ENCODE measurements at places on chromosomes 13 and 19. TPM values are rescaled to one million over a fixed set of nuclear protein-coding genes. Genes with fewer than 3 reads are reported as not detected.

SAE1 gene
- total RNA-seq, result 91.7 TPM

ZNF583 gene
- total RNA-seq, result 3.6 TPM

EID2B gene
- total RNA-seq, result 1.3 TPM

THSD1 gene
- total RNA-seq, result 4.8 TPM

ZNF28 gene
- total RNA-seq, result 23.0 TPM

- DNase-seq, result no peak
Observed at GRCh38 chr13:97030705-97031452, 36.6 kb upstream of the OXGR1 start.

GRCh38 chr13:51849145-51850101 is 4.4 kb upstream of the TMEM272 start:
- DNase-seq, result no peak

GRCh38 chr13:99367106-99367616 is 60.0 kb upstream of the GPR183 start:
- DNase-seq, result no peak

GRCh38 chr19:2227415-2228156 is 8.5 kb downstream of the PLEKHJ1 start:
- DNase-seq, result no peak

- no peak for DNase-seq
Observed at GRCh38 chr13:36920616-36921185, 663 bp upstream of the SMAD9 start.

GRCh38 chr19:9903336-9903735 is 33.0 kb downstream of the OLFM2 start:
- DNase-seq, result no peak

DNA sequence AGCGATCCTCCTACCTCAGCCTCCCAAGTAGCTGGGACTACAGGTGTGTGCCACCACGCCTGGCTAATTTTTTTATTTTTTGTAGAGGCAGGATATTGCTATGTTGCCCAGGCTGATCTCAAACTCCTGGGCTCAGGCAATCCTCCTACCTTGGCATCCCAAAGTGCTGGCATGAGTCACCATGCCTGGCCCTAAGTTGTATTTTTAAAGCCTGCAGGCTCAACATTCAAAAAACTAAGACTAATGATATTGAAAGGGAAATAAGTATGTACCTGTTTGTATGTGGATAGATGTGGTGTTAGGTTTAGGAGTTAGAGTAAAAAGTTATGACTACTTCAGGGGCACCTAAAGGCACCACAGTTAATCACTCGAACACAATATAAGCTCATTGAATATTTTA is 5.4 kb upstream of the IPO5 start:
- DNase-seq, result no peak

GRCh38 chr19:28933039-28933438 is 279.9 kb downstream of the UQCRFS1 start:
- DNase-seq, result no peak

Data from kidney epithelial cell (primary cell).